Naive thymus-derived CD8-positive, alpha-beta T cell (primary cell): ENCODE measurements at places on chromosomes 4 and X. TPM values are rescaled to one million over a fixed set of nuclear protein-coding genes. Genes with fewer than 3 reads are reported as not detected.

DNA sequence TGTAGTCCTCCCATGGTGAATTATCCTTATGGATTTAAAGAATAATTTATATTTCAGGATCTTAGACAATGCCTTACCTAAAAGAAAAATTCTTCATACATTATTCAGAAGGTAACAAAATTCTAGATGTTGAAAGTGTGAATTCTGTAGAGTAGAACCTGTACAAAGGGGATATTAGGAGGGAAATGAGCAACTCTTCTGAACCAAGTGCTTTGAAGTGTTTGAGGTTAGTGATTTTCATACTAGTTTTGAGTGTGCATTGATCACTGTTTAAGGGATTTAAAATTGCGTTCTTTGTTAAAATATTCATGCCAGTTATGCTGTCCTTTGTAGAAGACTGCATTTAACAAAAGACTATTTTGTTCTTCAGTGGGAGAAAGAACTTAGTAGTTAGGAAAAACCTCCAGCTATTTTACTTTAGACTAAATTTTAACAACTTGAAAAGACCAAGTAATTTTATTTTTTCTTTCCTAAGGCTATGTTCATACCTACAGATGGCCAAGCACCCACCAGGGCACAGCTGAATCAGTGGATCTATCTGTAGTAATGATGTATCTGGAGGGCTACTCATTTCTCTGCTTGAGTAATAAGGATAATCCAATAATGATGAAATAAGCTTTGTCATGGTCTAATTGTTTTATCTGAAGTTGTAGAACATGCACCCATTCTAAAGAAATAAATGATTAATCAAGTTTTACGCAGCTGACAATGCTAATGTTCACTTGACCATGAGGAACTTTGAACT, 134.3 kb upstream of the RPS6KA6 start:
- no peak for DNase-seq

- DNase-seq = no peak
Measured at GRCh38 chr4:189785257-189785656, 155.4 kb upstream of the FRG1 start.

The CT45A3 gene
- total RNA-seq = not detected

DNA sequence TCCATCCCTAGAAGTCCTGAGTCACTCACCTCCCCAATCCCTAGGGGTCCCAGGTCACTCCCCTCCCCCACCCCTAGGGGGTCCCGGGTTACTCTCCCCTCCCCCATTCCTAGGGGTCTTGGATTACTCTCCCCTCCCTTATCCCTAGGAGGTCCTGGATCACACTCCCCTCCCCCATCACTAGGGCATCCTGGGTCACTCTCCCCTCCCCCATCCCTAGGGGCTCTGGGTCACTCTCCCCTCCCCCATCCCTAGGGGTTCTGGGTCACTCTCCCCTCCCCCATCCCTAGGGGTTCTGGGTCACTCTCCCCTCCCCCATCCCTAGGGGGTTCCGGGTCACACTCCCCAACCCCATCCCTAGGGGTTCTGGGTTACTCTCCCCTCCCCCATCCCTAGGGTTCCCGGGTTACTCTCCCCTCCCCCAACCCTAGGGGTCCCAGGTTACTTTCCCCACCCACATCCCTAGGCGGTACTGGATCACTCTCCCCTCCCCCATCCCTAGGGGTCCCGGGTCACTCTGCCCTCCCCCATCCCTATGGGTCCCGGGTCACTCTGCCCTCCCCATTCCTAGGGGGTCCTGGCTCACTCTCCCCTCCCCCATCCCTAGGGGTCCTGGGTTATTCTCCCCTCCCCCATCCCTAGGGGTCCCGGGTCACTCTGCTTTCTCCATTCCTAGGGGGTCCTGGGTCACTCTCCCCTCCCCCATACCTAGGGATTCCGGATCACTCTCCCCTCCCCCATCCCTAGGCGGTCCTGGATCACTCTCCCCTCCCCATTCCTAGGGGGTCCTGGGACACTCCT, 2.1 kb downstream of the ASMTL start:
- DNase-seq = no peak

- DNase-seq = no peak
Measured at GRCh38 chr4:163171590-163171989, 4.9 kb upstream of the NAF1 start.
